Astrocyte of the spinal cord (primary cell): ENCODE measurements at places on chromosomes 7 and 10.

- DNase-seq = no peak
Measured at GRCh38 chr7:22864301-22864700, 41.7 kb upstream of the TOMM7 start.

DNA sequence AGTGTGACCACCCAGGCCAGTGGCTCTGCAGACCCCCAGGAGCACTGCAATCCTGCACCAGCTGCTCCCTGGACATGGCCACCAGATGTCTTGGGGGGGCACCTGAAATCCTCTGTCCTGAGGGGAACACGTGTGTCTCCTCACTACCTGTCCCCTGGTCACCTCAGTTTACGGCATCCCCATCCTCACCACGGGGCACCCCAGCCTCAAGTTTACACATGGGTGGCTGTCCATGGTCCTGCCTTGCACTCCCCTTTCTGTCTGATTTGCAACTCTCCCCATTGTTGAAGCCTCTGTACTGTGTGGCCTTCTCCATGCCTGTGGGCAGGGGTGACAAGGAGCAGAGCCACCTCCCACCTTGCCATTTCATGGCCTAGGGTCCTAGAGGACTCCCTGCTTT is 67.2 kb downstream of the RAMP3 start:
- no peak for DNase-seq

GRCh38 chr10:1412531-1413189 is 324.7 kb downstream of the ADARB2 start:
- DNase-seq = no peak

- DNase-seq = no peak
Measured at GRCh38 chr7:151381098-151381347, 28.8 kb downstream of the WDR86 start.

DNA sequence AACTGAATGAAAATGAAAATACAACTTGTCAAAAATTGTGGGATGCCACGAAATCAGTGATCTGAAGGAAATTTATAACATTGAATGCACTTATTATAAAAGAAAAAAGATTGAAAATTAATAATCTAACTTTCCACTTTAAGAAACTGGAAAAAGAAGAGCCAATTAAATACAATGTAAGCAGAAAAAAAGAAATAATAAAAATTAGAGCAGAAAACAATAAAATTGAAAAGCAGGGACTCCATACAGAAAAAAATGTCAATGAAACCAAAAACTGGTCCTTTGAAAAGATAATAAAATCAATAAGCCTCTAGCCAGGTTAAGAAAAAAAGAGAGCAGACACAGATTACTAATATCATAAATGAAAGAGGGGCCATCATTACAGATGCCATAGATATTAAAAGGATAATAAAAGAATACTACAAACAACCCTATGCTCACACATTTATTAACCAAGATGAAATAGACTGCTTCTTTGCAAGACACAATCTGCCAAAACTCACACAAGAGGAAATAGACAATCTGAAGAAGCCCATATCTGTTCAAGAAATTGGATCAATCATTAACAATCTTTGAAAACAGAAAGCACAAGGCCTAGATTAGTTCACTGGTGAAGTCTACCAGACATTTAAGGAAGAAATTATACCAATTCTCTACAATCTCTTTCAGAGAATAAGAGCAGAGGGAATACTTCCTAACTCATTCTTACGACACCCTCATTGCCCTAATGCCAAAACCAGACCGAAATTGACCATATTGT is 233.8 kb upstream of the NEBL start:
- DNase-seq = no peak

DNA sequence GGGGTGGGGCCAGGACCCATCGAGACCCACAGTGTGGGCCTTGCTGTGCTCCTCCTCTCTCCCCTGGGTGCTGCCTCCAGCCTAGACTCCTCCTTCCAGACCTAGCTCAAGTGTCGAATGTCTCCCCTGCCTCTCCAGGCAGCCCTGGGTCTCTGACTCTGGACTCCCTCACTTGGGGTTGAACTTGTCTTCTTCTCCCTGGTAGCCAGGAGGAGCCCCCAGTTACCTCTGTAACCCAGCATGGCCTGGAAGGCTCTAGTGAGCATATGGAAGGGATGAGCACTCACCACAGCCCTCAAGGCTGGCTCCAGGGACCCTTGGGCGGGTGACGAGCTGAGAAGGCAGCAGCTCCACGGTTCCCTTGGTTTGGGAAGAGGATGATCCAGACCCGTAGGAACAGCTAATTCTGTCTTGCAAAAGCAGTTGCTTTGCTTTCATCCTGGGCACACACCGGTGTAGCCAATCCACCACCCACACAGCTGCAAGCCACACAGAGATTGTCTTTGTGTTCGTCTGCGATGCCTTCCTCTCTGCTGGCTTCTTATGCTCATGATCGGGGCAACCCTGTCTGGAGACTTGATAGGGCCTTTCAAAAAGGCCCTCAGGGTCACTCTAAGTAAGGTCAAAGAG is 52.3 kb upstream of the ANTXRL start:
- no peak for DNase-seq

DNA sequence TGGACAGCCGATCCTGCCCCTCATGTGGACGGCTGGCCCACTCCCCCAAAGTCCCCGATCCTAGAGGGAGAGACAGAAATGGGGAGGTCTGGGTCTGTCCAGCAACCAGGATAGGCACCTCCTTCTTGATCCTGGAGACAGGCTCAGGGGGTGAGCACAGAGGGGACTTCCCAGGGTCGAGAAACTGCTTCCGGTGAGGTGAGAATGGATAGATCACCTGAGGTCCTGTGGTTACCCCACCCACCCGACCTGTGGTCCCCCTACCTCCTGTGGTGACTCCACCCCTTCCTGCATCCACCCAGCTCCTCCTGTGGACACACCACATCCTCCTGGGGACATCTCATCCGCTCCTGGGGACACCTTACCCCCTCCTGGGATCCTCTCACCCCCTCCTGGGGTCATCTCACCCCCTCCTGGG is 27.4 kb upstream of the RASGEF1A start:
- DNase-seq = no peak
